ENCODE measurements at places on chromosomes 1 and 21.

GRCh38 chr1:153357853-153358690 is at the start of gene S100A9:
TSS of gene S100A9 (plus strand) at chr1:153357854. CDS start at chr1:153358284, 430 bp downstream.
- no peak for DNase-seq

DNA sequence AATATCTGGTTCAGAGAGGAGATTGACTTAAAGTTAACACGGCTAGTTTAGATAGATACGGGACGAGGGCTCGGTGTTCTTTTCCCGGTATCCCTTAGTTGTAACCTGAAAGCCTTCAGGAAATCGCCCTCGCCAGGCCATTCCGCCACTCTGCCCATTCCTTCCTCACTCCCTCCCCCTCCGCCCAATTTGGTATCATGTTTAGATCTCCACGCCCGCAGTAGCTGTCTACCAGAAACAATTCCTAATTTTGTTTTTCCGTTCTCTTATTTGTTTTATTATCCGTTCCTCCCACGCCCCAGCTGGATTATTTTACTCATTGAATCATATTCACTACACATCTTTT is 685 bp upstream of the VAMP4 start:
- peak; percentile 88 for DNase-seq

DNA sequence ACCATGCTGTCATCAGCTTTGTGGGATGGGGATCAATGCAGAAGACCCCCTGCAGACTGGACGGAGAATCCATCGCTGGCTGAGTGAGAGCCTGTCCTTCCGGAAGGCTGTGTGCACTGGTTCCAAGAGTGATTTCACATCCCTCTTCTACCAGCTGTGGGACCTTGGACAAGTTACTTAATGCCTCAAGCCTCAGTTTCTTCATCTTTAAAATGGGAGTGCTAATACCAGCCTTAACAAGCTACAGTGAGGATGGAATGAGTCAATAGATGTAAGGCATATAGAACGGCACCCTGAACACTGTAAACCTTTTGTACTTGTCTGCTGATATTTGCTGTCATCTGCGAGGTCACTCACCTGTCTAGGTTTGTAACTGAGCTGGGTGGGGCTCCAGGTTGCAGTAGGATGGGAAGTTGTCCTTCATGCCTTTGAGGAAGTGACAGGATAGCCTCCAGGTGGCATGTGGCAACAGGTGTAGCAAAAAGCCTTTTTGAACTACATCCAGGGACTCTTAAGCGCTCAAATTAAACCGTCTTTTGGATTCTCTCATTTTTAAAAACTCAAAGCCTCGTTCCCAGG is 27.5 kb downstream of the TMEM51 start:
- peak; percentile 41 for DNase-seq

DNA sequence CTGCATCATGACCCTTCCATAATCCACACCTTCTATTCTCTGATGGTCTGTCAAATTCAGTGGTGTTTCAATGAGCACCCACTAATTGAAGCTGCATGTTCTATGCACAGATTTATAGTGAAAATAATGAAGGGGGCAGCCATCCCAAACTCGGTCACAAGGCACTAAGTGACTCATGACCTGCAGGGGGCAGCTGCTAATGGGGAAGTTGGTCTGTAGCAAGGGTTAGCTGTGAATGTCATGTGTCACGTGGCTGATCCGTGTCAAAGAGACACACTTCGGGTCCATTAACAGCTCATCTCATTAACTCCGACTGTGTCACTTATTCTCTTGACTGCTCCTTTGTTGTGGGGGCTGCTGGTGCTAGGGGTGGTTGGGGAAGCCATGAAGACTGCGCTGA is 306.6 kb downstream of the PCP4 start:
- no peak for DNase-seq

DNA sequence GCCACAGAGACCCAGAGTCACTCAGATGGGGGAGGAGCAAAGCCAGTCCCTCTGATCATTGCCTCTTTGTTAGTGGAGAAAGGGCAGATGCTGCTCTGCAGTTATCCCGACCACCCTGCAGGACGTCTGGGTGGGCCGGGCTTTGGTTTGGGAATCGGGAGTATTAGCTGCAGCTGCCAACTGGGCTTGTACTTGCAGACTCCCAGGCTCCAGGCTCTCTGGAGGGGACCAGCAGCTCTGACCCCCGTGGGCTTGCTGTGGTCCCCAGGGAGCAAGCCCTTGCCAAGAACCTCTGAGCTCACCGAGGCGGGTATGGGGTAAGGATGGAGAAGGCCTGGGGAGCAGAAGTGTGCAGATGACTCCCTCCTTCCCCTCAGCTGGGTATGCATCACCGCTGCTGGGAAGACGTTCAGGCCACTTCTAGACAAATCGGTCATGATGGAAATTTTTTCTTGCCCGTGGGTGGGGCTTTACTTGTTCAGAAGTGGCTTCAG is 21.6 kb downstream of the MAPKAPK2 start:
- DNase-seq: no peak

DNA sequence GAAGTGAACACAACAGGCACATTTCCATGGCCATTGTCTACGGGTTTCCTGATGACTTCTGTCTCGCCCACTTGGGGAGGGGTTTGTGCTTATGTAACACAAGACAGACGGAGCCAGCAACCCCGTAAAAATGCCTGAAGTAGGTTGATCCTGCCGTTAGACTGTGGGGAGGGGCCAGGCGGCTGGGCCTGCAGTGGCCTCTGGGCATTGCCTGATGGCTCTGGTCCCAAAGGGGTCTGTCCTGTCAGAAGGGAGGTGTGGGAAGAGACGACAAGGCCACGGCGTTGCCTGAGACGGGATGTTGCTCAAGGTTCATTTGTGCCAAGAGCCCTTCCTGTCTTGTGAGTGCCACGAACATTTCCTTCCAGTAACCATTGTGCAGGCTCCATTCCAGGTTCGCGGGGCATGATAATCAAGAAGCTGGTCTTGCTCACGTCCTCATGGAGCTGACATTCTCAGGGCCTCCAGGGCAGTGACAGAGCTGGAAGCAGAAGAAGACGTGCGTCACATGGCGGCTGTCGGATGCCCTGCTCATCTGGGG is 44.7 kb downstream of the ABCG1 start:
- peak; percentile 52 for DNase-seq

- DNase-seq: no peak
Observed at GRCh38 chr1:146010126-146010738, 11.3 kb downstream of the HJV start.

GRCh38 chr1:198678301-198678836 is 39.5 kb downstream of the PTPRC start:
- no peak for DNase-seq

DNA sequence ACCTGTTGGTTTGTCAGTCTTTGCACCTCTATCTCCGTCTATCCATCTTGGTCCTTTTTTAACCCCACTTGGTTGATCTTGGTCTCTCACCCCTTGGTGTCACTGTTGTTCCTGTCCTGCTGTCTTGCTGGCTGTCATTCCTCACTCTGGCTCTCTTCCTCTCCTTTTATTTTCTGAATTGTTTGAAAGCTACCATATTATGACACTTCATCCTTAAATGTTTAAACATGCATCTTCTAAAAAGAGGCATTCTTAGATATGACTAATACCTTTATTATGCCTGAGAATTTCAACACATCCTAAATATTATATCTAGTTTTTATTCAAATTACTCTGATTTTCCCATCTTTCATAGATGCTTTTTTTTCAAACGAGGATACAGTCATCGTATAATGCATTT is 37.0 kb downstream of the BACH1 start:
- no peak for DNase-seq

- DNase-seq: no peak
Observed at GRCh38 chr1:94542088-94542870, 720 bp upstream of the F3 start.

- DNase-seq: no peak
Observed at GRCh38 chr1:63116016-63116415, 206.4 kb upstream of the FOXD3 start.

DNA sequence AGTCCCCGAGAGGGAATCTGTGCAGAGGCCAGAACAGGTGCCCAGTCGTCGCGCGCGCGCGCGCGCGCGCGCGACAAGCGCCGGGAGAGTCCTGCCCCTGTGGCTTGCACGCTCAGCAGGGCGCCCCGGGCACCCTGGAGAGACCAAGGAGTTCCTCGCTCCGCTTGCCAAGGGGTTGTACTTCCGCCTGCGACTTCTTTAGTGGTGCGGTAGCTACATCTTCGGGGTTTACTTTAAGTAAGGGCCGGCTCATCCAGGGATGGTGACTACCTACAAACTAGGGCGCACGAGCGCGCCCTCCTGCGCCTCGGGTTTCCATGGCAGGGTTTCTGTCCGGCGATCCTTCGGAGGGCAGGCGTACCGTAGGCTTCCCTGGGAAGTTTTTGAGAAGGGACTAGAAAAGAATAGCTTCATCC is 1.4 kb downstream of the LHX4 start:
- peak; percentile 88 for DNase-seq

- DNase-seq: no peak
Observed at GRCh38 chr1:203439131-203439730, 36.4 kb upstream of the PRELP start.

DNA sequence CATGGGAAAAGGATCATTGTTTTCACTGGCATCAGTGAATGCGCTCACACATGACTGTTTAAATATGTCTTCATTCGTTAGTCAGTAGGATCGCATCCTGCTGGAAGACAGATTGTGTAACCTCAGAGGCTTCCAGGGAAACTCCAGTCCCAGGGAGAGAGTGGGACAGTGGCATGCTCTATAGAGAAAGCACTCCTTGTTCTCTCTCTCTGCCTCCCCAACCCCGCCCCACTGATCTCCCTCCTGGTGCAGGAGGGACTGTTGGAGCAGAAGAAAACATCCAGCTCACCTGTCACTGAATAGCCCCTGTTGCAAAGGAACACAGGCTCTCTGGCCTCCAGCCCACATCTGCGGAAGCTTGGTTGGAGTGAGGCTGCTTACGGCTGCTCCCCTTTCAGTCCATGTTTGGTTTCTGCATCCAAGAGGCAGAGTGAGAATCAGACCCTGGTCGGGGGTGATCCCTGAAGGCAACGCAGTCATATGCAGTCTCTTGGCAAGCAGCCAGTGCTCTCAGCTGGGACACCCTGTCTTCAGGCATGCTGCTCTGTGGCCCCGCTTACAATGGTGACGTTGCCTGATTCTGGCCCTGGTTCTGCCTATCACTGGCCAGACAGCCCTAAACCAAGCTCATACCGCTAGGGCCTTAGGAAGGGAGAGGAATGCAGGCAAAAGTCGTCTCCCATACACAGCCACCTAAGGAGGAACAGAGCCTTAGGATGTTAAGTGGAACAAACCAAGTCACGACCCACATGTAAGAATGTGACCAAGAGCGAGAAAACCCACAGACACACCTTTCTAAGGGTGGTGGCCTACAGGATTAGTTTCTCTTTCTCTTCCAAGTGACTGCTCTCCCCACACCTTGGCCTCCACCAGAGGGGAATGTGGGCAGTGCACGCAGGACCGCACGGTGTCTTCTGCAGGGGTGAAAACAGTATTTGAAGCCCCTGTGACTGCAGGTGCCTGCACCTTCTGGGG is 39.7 kb downstream of the BACE2 start:
- peak; percentile 56 for DNase-seq

DNA sequence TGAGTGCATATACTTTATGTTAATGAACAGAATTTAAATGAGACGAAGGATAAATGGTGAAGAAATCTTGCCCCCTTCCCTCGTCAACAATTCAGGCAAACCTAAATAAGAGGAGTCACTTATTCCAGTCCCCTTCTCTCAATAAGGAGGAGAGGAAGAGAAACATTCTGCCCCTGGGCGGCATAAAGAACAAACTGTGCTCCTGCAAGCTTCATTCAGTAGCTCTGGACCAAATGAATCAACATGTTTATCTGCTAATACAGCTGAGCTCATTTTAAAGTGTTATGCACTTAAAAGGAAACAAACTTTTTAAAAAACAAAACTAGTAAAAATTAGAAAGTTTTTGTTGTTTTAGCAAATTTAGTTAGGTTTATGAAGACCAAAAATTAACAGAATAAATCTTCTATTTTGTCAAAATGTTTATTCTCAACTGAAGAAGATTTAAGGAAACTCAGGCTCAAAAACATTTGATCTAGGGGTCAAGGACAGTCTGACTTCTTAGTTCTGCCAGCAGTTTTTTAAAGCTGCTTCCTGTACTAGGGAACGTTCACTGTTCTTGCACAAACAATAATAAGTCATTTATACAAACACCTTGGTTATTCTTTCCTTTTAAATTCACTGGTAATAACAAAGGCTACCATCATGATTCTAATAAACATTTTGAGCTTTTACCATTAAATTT is 58.3 kb downstream of the AKT3 start:
- no peak for DNase-seq

GRCh38 chr21:15009837-15010363 is 54.9 kb downstream of the NRIP1 start:
- no peak for DNase-seq

DNA sequence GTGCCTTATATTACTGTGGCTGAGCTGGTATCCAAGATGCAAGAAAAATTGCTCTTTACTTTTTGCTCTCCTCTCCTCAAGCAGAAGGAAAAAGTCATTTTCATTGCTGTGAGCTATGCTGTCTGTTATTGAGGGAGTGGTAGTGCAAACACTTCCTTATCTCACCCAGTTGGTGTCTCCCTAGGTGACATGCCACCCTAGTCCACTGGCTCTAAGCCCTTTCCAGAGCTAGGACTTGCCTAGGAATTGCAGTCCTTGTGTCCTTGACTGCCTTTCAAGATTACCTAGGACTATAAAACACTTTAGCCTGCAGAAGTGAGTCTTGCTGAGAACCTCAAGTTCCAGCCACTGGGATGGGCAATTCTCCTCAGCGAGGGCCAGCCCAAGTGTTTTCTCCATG is 458.3 kb downstream of the MRPL39 start:
- no peak for DNase-seq

DNA sequence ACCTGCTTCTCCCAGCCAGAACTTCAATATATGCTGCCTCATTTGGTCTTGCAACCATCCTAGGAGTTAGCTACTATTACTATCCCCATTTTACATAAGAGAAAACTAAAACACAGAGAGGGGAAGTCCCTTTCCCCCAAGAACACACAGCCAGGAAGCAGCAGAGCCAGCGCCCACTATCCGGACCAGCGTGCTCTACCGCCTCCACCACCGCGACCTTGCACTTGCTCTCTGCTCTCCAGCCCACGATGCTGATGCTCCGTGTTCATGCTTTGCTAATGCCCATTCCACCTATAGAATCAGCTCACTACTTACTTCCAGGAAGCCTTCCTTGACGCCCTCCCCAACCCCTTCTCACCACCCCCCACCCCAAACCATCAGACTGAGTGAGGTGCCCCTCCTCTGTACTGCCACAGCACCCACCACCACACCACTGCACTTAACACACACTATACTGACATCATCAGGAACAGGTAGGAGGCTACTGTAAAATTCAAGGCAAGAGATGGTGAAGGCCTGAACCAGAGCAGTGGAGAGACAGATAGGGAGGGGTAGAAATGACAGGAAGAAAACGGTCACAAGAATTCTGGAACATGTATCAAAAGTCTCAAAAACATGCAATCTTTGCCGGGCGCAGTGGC is 9.4 kb downstream of the TMEM53 start:
- no peak for DNase-seq

- peak; percentile 52 for DNase-seq
Observed at GRCh38 chr1:42963378-42964043, 4.8 kb upstream of the SLC2A1 start.

- no peak for DNase-seq
Observed at GRCh38 chr21:44539046-44539445, 949 bp downstream of the KRTAP10-1 start.
